ENCODE measurements at places on chromosomes 7 and 10.

DNA sequence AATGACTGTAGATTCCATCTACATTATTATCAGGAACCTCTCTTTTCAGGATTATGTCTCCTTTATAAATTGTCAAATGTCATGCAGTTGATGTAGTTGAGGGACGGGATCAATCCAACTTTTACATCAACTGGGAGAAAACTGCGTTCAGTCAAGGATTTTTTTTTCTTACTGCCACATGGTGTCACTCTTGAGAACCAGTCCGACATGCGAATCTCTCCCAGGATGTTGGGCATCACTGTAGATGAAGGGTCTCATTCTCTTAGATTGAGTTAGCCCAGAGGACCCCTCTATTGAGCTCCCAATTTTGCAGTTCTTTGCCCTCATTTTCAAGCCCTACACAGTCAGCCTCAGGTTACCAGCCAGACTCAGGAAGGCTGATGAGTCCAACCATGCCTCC is 120.3 kb upstream of the PTPRZ1 start:
- DNase-seq: no peak

DNA sequence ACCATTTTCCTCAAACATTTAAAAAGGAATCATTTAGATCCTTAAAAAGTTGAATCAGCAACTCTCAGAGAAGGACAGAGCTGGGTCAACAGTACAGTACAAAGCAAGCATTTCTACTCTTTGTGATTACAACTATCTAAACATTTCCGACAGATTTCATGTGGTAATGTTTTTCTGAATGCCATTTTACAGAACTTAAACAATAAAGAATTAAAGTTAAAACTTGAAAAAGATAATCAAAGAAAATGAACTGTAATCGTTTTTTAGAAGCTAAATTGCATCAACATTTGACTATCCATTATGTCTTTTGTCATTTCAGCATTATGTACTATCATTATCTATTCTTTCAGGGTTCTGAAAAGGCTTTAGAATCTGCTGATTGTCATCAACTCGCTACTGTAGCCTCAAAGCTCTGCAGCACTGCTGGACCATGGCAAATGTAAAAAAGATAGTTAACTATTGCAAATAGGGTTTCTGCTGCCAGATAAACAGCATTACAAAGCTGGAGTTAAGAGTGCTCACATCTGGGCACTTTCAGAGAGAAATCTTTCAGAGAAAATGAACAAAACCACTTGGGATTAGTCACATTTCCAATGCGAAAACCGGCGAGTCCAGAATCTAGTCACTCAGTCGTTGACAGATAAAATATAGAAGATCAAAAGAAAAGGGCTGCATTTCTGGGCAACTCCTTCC is 160.4 kb upstream of the LAMB4 start:
- DNase-seq: no peak

DNA sequence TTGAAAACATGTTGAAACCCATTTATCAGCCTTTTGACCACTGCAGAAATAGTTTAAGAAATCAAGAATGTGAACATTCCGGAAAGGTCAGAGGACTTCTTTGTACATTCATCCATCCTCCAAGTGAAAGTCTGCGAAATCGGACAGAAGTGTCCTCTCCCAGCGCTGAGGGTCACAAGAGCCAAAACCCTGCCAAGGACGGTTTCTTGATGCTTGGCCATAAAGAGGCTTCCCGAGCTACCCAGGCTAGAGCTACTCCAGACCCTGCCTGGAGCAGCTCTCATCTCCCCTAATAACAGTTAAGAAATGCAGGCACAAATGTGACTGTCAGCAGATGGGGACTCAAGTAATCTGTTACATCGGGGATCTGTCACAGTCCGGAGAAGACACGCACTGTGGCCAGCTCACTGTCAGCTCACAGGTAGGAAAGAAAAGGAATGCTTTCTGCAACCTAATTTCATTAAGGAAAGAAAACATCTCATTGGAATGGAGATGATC is 4.5 kb upstream of the CYTH3 start:
- DNase-seq: no peak

- no peak for DNase-seq
Measured at GRCh38 chr7:132618271-132618955, 42.1 kb upstream of the PLXNA4 start.

DNA sequence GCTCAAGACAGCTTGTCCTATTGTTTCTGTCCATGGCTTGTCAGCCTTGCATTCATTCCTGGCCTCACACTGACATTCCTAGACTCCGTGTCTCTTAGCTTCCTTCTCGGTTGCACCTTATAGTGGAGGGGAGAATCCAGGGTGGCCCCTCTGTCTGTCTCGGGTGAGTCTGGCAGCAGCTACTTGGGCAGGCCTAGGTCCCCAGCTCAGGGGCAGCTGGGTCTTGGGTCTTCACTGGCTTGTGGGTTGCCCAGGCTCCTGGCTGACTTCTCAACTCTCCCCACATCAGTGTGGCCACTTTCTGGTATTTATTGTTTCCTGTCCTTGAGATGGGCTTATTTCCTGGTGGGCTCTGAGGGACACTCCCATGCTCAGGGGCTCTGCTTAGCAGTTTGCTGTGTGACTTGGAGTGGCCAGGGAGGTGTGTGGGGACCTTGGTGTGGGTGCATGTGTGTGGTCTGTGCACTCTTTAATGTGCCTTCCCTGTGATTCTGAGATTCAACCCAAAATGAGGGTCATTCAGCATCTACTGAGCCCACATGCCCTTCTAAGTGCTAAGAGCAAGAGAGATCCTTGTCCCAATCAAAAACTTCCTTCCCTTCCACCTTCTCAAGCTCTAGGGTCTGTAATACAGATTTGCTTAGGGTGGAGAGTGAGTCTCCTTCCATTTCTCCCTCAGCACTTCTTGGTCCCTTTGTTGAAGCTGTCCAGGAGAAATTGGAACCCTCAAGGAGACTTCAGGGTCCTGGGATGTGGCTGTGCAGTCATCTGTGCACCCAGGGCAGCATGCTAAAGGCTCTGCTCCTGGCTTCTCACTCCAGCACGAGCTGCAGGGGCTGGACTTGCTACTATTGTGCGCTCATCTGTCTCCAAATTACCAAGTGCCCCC is 20.1 kb downstream of the UPP1 start:
- no peak for DNase-seq

- DNase-seq: no peak
Measured at GRCh38 chr10:69573056-69573806, at the start of gene NEUROG3. TSS of gene NEUROG3 (minus strand) at chr10:69573422. CDS start at chr10:69573043, 379 bp downstream.

- no peak for DNase-seq
Measured at GRCh38 chr7:96169439-96169838, 152.5 kb downstream of the SLC25A13 start.

- DNase-seq: no peak
Measured at GRCh38 chr10:83909001-83909400, 230.3 kb upstream of the GHITM start.

GRCh38 chr10:124453960-124454610 is 4.2 kb upstream of the NKX1-2 start:
- no peak for DNase-seq

DNA sequence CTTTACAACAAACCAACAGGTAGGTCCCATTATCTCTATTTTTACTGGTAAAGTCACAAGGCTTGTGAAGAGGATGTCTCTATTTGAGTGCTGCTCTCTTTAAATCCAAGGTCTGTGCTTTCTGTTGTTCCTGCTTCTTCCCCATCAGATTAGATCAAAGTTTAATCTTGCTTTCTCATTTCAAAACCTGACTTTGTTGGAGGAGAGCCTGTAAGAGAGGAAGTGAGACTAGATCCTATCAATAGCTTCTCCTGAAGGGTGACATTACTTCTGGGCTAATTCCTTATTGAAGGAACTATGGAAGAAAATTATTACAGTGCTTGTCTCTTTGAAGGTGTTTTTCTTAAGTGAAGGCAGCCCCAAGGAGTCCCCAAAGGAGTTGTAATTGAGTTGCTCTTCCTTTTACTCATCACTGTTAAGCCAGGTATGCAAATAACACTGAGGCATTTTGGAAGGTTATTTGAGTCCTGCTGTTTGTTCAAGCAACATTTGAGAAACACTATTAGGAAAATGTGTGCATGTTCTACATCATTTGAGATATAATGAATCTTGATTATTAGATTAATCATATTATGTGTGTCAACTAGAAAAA is 146.2 kb upstream of the MBL2 start:
- DNase-seq: no peak

GRCh38 chr7:45151967-45152366 is 5.6 kb upstream of the RAMP3 start:
- no peak for DNase-seq

DNA sequence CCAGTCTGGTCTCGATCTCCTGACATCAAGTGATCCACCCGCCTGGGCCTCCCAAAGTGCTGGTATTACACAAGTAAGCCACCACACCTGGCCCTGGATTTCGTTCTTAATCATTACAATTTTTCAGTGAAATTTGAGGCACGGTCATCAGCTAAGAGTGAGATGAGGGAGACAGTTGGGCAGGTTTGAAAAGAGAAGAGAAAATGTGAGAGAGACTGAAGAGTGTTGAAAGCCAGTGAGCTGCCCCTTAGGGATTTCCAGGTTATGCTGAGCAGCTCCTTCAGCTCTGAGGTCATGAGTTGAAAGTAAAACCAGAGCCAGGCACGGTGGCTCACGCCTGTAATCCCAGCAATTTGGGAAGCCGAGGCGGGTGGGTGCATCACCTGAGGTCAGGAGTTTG is 5.9 kb upstream of the UPF2 start:
- no peak for DNase-seq

GRCh38 chr10:6089334-6090219 is 743 bp downstream of the RBM17 start:
- DNase-seq: no peak

DNA sequence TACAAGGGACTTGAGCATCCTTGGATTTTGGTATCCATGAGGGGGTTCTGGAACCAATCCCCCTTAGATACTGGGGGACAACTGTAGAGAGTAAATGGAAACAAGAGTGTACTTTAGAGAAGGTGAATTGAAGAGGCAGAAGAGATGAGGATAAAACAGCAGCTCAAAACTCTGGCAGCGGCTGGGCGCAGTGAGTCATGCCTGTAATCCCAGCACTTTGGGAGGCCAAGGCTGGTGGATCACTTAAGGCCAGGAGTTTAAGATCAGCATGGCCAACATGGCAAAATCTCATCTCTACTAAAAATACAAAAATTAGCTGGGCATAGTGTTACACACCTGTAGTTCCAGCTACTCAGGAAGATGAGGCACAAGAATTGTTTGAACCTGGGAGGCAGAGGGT is 218.7 kb downstream of the GALNT17 start:
- DNase-seq: no peak

- DNase-seq: no peak
Measured at GRCh38 chr7:116591202-116592040, 66.6 kb downstream of the CAV1 start.

DNA sequence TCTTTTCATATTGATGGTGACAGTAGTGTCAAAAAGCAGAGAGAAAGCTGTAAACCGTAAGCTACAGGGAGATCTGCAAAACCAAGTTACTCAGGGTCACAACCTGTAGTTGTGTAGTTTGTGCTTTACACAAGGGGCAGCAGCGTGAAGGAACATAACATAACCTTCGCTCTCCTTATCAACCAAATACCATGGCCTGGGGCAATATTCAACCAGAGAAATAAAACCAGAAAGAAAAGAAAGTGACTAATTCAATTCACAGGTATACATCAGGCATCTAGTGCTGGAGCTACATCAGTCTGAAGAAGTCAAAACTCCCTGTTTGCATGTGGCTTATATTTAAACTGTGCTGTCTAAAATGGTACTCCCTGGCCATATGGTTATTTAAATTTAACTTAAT is 224.3 kb downstream of the TWIST1 start:
- no peak for DNase-seq

DNA sequence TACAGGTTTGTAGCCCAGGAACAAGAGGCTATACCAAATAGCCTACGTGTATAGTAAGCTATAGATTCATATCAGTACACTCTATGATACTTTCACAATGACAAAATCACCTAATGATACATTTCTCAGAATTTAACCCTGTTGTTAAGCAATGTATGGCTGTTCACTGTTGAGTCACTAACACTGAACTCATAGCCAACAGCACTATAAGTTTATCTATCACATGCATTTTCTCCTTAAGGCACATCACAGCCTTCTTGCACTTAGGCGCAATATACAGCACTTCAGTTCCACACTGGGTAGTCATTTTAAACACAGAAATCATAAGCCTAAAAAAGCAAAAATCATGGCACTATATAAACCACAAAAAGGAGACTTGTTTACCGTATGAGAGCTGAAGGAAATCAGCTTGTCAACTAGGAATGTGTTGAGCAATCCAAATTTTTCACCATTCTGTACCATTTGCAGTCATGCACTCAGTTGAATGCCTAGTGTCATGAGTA is 45.6 kb downstream of the ZNF438 start:
- DNase-seq: no peak

DNA sequence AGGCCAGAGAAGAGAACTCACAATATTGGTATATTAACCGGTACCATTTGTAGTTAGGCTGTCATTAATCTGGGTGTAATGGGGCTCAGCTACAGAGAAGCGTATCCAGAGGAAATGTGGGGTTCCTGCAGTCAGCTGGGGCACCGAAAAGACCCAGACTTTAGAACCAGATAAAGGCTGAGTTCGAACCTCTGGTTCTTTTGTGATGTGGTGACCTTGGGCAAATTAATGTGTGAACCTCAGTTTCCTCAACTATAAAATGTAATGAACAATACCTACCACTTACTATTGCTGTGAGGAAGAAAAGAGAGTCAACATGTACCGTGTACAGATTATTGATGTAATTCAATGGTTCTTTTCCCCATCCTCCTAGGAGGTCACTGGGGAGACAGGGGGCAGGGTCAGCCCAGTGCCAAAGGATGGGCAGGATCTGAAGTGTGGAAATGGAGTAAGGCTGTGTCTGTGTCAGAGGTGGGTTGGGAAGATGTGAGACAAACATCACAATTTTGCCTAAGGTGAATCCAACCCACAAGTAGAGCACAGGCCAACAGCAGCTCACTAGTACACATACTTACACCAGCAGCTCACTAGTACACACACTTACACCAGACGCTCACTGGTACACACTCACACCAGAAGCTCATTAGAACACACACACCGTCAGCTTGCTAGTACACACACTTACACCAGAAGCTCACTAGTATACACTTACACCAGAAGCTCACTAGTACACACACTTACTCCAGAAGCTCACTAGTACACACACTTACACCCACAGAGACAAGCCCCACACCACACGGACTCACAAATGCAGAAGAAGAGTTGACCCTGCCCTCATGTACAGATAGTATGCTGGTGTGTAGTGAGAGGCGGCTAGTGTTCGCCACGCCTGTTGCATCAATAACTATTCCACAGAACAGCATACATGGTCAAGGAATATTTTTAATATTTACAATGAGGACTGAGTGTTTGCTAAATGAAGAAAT is 28.0 kb downstream of the PRSS2 start:
- no peak for DNase-seq

- DNase-seq: no peak
Measured at GRCh38 chr10:33134011-33134751, 176.2 kb upstream of the ITGB1 start.

DNA sequence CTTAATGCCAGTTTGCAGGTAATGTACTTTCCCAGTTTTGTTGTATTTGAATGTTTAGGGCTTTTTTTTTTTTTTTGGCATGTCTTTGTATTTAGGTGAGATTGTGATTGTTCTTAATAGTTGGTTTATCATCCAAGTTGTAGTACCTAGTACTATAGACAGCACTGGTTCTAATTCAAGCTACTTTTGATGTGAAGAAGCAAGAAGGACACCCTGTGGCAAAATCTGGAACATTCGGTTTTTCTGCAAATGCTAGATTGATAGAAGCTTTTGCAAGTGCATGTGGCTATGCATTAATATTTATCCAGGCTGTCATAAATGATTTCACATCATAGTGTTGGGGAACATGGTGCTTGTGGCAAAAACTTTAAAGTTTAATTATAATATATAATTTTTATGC is 248.9 kb downstream of the FOXP2 start:
- no peak for DNase-seq

All from NCI-H187 treated with DMSO at 0.1 percent for 48 hours (cell line).